T-helper 2 cell treated with Interferon-gamma antibody and Interleukin-4, amounts not matched to agents 5 μg/mL and 100 μg/mL, for 36 hours (primary cell): ENCODE measurements at places on chromosomes 13 and 19.
A peak's percentile ranks its signal among the peaks of the same experiment; 100 is the strongest.

GRCh38 chr19:16594131-16594586, 21.9 kb upstream of the SLC35E1 start:
- DNase-seq: peak; percentile 56

DNA sequence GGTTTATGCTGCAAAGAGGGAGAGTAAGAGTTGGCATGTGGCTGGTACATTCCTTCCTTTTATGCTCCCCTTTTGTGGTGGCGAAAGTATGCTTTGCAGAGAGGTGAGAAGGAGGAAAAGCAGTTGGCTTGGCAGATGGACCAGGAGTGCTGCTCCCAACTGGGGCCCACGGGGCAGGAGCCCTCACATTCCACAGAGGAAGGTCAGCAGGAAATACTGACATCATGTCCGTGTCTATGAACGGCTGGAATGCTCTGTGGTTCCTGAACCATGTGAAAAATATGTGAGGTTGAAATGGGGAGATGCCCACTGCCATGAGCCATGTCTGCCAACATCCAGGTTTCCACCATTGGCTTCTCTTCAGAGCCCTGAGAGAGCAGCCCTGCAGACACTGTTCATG, 33.3 kb upstream of the GAS6 start:
- peak; percentile 1 for DNase-seq

GRCh38 chr13:88085036-88085435, 413.9 kb downstream of the SLITRK5 start:
- DNase-seq: no peak

DNA sequence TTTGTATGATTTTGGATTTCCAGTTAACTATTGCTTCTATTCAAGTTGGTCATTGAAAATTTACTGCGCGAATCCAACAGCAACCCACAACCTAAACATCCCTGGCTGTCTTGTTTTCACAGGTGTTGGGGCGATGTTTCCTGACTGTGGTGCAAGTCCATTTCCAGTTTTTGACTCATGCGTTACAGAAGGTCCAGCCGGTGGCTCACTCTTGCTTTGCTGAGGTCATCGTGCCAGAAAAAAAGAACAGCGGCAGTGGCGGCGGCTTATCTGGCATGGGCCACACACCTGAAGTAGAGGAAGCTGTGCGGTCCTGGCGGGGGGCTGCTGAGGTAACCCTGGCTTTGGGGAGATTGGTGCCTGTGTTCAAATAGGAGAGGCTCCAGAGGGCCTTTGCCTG, 45.2 kb upstream of the GPI start:
- DNase-seq: no peak

GRCh38 chr13:107258599-107259187, 690.8 kb upstream of the ARGLU1 start:
- DNase-seq: no peak
